ENCODE measurements at places on chromosomes 3 and 15.

- DNase-seq: no peak
Observed at GRCh38 chr3:23797491-23797890, 8.3 kb upstream of the UBE2E1 start.

DNA sequence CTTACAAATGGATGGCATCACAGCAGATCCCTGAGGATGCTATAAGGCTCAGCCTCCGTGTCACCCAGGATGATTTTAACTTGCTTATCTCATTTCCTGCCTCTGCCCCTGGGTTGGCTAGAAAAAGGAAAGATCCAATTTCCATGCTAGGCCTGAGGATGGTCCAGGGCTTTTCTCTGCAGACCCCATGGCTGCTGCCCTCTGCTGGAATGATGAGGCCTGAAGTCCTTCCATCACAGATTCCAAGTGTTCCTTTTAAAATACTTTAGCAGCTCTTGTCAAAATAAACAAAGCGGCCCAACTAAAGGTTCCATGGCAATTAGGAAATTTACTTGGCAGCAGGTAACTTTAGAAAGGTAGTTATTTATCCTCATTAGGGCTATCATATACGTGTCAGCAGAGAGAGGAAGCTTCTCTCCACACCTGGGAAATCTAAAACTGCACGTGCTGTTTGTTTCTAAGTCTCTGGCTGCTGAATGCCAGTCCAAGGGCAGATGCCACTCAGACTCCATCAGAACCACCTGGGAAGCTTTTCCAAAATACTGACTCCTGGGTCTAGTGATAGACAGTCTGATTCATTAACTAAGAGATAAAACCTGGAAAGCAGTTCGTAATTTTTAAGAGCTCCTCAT lies 401.9 kb upstream of the IL12A start:
- DNase-seq: peak; percentile 67

GRCh38 chr3:184911570-184911969 lies 99.6 kb downstream of the VPS8 start:
- no peak for DNase-seq

DNA sequence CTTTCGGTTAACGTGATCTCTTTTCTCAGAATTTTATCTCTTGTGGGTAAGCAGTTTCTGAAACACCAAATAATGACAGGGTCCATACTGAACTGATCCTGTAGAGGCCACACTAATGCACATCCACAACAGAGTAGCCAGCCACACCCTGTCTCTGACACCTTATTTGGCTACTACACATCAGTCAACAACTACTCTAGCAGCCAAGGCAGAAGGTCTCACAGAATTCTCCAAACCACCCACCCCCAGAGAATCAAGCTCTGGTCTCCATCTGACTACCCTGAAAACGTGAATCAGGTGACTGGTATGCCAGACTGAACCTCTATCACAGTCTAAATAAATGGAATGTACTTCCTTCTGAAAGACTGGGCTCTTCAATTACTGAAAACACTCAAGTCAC lies 38.0 kb downstream of the EDC3 start:
- no peak for DNase-seq

GRCh38 chr15:90862964-90863778 lies 5.2 kb upstream of the FURIN start:
- DNase-seq: peak; percentile 44

Data from ecto neural progenitor cell (in vitro differentiated cells).